ENCODE measurements at places on chromosomes 11 and 22.

DNA sequence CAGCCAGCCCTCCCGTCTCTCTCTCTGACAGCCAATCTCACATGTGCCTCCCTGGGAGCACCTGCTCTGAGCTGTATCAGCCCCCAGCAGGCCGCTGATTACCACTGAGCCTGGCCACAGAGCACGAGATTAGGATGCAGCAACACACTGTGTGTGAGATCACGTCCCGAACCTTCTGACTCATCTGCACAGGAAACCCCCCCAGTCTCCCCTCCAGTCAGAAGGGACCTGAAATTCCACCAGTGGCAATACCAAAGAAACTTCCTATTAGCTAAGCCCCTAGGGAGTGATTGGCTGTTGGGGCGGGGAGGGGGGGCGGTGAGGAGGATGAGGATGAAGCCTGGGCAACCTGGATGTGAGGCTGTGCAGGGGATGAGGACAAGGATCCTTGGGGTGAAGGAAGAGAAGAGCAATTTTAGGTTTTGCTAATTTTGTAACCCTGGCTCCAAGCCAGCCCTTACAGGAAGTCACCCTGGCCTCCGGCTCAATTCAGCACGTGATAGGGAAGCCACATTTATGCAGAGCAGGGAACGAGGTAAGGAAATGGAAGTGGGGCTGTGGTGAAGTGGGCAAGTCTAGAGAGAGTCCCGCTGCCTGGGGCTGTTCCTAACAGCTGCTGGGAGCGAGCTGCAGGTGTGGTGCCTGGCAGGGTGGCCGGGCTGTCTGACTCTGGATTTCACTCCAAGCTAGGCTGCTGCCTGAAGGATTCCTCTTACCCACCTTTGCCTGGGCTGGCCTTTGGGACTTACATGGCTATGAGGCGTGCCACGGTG, 1.9 kb downstream of the SLC43A3 start:
- peak overlapping the region; percentile 93 for H3K4me3 ChIP-seq
- peak; percentile 38 for DNase-seq
- H3K27me3 ChIP-seq, result no peaks in the 10 kb centered on the region
- peak overlapping the region; percentile 89 for H3K27ac ChIP-seq
- H3K36me3 ChIP-seq, result no peaks in the 10 kb centered on the region

- no peak overlapping the region for H3K4me3 ChIP-seq
- peaks cover 2% of the 10 kb centered on the region for H3K4me1 ChIP-seq
- H3K36me3 ChIP-seq, result peaks cover 5% of the 10 kb centered on the region
- peaks cover 45% of the 10 kb centered on the region for H3K27me3 ChIP-seq
- no peak overlapping the region for H3K27ac ChIP-seq
Observed at GRCh38 chr11:45405916-45406670, 120.0 kb upstream of the SYT13 start.

DNA sequence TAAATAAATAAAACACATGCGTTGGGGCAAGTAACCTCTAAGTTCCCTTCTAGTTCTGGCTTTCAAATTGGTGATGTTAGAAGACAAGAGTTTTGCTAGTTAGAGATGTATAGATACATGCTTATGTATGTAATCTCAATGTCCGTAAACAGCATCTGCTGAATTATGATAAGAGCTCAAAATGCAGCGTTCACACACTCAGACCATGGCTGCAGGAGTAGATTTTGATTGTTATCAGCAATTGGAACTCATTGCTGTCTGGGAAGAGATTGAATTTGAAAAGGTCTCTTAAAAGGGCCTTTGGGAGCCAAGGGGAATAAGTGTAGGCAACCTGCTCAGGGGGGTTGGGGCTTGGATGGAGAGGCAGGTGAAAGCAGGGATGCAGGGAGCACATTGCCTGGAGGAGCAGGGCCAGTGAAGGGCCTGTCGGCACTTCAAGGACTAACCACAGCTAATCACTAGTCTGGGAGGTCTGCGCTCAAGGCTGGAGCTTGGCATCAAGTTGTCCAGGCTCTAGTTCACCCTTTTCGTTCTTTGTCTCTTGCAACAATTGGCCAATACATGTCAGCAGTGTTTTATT, 2.7 kb upstream of the RAG1 start:
- H3K4me1 ChIP-seq, result peaks cover 11% of the 10 kb centered on the region
- H3K27ac ChIP-seq, result no peak overlapping the region
- DNase-seq, result no peak

DNA sequence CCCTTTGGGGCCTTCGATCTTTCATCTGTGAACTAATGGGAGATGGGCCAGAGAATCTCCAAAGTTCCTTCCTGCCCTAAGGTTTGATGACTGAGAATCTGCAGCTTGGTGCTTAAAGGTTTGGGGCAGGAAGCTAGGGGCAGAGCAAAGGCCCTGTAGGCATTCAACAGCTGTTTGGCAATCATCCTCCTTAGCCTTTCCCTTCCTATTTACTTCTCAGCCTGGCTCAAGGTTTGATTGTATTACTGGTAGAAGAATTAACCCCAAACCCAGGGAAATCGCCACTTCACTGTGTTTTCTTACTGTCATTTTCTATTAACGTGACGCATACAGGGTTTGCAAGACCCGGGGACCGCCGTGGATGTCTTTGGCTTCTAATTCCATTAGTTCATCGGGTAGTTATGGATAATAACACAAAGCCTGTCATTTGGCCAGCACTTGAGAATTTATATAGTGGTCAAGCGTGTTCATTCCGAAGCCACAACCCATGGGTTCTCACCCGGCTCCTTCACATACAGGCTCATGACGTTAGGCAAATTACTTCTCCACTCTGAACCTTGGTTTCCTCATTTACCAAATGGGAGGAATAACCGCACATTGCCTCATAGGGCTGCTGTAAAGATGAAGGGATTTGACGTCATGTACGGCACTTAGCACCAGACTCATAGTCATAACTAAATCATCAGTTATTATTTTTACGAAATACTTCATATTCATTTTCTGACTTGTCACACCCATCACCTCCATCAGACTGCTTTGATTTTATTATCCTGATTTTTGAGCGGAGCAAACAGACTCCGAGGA, 158.1 kb downstream of the FBXO7 start:
- H3K27ac ChIP-seq, result no peak overlapping the region
- no peak overlapping the region for H3K4me3 ChIP-seq
- DNase-seq, result no peak

DNA sequence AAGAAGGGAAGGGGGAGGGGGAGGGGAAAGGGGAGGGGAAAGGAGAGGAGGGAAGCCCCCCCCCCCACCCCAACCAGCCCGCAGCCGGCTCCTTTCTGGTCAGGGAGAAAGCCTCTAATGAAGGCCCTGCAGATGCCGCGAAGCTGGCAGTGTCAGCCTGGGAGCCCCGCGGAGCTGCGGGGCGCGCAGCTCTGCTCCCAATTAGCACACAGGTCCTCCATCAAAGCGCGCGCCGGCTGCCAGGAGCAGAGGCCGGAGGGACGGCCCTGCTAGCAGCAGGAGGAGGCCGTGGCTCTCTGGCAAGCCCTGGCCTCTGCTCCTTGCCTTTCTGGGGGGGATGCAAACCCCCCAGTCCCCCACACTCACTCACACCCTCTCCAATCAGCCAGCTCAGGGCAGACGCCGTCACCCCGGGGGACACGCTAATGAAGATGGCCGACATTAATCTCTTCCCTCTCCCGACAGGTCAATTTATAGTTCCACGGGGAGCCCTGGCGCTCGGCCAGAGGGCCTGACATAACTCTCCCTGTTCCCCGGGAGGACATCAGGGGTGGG, 70.5 kb upstream of the TCF20 start:
- H3K4me3 ChIP-seq, result no peak overlapping the region
- DNase-seq, result no peak
- H3K36me3 ChIP-seq, result no peaks in the 10 kb centered on the region
- no peak overlapping the region for H3K27ac ChIP-seq

- no peak for DNase-seq
- H3K36me3 ChIP-seq, result peaks cover 17% of the 10 kb centered on the region
- H3K4me3 ChIP-seq, result no peak overlapping the region
Observed at GRCh38 chr22:36870250-36870649, 9.4 kb downstream of the NCF4 start.

Data from T-helper 17 cell (primary cell).